ENCODE measurements at places on chromosomes 5 and 9.

GRCh38 chr5:67747096-67747495, 468.5 kb upstream of the PIK3R1 start:
- DNase-seq: no peak

- DNase-seq: no peak
These were observed 111.7 kb upstream of the TMEM161B start for GRCh38 chr5:88380332-88380731.

- no peak for DNase-seq
These were observed 5.4 kb downstream of the GDA start for GRCh38 chr9:72154468-72155285.

- DNase-seq: no peak
These were observed 291.2 kb downstream of the CWC27 start for GRCh38 chr5:65059681-65060598.

DNA sequence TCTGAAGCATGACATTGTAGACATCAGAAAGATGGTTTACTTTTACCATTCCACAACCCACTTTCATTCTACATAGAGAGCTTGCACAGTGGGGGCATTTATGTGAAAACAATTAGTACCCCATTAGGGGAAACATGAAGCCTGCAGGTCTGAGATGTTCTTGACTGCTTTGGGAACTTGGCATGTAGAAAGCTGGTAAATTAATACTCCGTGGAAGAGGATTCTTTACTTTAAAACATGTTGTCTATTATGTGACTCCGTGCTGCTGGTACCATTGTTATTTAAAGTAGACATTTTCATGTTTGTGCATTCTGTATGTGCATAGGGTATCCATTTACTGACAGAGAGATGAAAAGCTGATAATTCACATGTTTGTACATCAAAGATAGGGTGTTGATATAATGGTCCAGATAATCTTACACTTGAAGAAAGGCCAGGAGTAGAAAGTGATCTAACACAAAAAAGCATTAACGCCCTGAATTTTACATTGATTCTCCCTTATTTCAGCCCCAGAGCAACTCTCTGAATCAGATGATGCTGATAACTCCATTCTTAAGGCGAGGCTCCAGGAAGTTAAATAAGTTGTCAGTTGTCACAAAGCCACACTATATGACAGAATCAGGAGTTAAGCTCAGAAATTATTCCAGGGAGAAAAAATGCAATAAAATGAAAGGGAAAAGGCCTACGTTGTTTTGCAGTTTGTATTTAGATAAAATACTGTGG, 50.1 kb upstream of the CD180 start:
- no peak for DNase-seq

DNA sequence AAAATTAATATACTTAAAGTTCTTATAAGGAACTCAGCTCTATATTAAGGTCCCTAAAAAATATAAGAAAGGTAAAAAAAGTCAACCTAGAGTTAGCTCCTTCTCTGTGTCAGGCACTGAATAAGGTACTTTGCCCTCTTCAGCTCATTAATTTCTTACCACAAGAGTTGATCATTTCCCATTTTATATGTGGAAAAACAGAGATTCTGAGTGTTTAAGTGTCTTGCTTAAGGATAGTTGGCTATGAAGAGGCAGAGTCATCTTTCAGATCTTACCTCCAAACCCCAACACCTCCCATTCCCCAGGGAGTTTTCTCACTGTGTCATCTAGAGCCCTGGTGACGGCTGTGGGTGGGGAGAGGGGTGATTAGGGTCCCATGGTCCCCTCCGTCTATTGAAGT, 40.6 kb downstream of the INSYN2B start:
- no peak for DNase-seq

- DNase-seq: no peak
These were observed 18.3 kb upstream of the ARL14EPL start for GRCh38 chr5:116013936-116014335.
